ENCODE measurements at places on chromosomes 6 and 20. TPM values are rescaled to one million over a fixed set of nuclear protein-coding genes. Genes with fewer than 3 reads are reported as not detected.

DNA sequence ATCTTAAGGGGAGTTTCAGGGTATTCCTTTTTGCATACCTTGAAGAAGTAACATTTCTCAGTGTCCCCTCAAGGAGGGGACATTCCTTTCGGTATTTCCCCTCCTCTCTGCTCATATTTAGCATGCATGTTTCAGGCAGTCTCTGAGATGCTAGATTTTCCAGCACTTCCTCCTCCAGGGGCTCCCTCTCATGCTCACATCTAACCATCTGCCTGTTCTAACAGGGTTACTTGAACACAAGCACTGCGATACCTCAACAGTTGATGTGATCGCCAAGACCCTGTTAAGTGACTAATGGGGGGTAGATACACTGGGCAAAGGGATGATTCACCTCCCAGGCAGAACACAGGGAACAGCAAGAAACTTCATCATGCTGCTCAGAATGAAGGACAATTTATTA, 12.9 kb upstream of the MCM3 start:
- H3K36me3 ChIP-seq: no peaks in the 10 kb centered on the region
- no peak overlapping the region for H3K4me3 ChIP-seq
- no peaks in the 10 kb centered on the region for H3K4me1 ChIP-seq
- H3K27ac ChIP-seq: no peak overlapping the region
- H3K27me3 ChIP-seq: no peaks in the 10 kb centered on the region

DNA sequence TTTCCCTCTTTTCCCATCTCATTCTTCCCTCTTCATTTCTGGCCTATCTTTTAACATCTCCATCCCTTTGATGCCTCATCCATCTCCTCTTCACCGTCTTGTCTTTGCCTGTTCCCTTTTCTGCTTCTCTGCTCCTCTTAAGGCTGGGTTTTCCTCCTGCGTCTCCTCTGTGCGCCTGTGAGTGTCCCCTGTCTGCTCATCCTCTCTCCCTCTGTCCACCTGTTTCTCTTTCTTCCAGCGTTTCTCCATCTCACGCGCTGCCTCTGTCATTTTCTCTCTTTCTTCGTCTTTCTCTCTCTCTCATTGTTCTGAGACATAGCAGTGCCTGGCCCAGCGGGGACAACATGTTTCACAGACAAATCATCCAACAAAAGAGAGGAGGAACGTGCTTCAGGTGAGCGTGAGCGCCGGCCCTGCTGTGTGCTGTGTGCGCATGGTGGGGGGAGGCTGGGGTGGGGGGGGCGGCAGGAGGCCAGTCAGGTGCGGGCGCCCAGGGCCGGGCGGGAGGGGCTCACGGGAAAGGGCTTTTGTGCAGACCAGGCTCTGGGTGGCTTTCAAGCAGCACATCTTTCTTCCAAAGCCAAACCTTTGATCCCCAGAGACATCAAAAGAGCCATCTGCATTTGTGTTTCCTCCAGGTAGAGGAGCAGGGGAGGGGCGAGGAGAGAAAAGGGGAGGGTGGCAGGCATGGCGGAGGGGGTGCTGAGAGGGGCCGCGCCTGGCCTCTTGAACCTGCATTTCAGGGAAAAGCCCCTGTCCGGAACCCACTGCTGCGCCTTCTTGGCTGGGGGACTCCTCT, 121.3 kb downstream of the VEGFA start:
- DNase-seq: no peak
- H3K4me1 ChIP-seq: no peaks in the 10 kb centered on the region
- no peak overlapping the region for H3K27ac ChIP-seq
- no peaks in the 10 kb centered on the region for H3K36me3 ChIP-seq
- H3K4me3 ChIP-seq: no peak overlapping the region

Gene CCM2L
- 6.0 TPM for total RNA-seq

Gene LY6G6F
- not detected for total RNA-seq

Gene MOG
- not detected for total RNA-seq

DNA sequence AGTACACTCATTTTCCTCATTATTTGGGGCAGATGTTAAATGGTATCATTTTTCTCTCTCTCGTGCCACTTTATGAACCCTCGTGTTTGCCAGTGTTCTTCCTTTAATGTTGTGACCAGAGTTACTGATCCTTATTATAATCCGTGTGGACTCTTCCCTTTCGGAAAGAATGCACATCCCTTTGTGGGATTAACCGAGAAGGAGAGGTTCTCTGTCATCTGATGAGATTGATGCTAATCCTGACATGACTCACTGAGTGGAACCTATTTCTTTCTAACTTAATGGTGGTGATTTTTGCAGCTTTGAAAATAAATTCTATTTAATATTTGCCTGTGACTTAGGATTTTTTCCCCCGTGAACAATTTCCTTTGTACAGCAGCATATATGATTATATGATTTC, 300.0 kb upstream of the MAN1A1 start:
- H3K4me1 ChIP-seq: no peaks in the 10 kb centered on the region
- H3K4me3 ChIP-seq: no peak overlapping the region
- no peak overlapping the region for H3K27ac ChIP-seq

Gene CCDC170
- total RNA-seq: 5.2 TPM

DNA sequence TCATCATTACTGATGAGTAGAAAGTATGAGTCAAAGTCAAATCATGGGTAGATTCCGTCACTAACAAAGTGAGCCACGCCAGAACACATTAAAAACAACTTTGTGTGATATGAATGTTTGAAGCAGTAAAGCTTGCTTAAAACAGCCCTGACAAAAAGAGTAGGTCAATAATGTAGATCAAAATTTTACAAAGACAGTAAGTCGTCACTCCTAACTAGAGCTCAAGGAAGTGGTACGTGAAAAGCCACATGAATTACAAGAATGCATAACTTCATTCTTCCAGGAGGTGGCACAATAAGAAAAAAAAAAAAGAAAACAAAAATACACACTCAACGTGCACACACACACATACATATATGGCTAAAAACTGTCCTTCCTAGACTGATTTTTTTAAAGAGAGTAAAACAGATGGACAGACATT, 69.9 kb downstream of the HACE1 start:
- no peaks in the 10 kb centered on the region for H3K27me3 ChIP-seq
- no peak overlapping the region for H3K27ac ChIP-seq
- no peaks in the 10 kb centered on the region for H3K4me1 ChIP-seq
- no peak for DNase-seq

Measured in adrenal gland (tissue), 19 donors.